Stimulated activated CD8-positive, alpha-beta memory T cell treated with anti-CD3 and anti-CD28 coated beads, Interleukin-4, amount 100 ng/mL, for 1 hour (primary cell): ENCODE measurements at places on chromosomes 6 and 20.

GRCh38 chr6:161128680-161129196 lies 137.2 kb downstream of the MAP3K4 start:
- no peak for DNase-seq

- no peak for DNase-seq
These were observed 399.9 kb upstream of the HSF2 start for GRCh38 chr6:121999456-122000065.

- DNase-seq, result no peak
These were observed 45.1 kb upstream of the PNRC1 start for GRCh38 chr6:89035252-89036101.

GRCh38 chr6:4612636-4613171 lies 163.5 kb upstream of the CDYL start:
- DNase-seq, result no peak

- DNase-seq, result no peak
These were observed 14.1 kb downstream of the GSTA5 start for GRCh38 chr6:52826513-52826912.

DNA sequence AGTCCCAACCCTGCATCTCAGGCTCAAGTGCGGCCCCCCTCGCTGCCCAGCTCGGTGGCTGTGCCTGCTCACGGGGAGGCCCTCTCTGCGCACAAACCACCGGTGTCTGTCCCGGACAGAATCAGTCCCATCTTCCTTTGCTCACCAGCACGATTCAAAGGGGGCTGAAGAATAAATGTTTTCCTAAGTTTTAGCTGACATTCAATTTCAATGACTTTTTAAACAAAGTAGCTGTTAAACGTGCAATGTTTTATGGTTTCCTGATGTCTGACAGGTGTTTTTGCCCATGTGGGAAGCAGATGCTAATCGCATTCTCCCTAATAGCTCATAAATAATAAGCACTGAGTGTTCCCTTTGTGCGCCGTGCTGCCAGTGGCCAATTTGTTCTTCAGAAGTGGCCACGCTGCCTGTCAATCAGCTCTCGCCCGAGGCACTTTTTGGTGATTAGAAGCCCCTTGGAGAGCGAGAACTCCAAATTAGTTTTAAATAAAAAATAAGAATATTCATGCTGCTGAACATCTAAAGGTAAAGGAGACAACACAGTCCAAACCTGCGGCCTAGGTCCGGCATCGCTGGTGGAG lies 26.3 kb downstream of the BHLHE23 start:
- DNase-seq, result no peak

GRCh38 chr6:13425943-13426931 lies 61.2 kb downstream of the GFOD1 start:
- no peak for DNase-seq

- no peak for DNase-seq
These were observed 17.5 kb upstream of the DSP start for GRCh38 chr6:7523922-7524321.

- DNase-seq, result no peak
These were observed 119.8 kb downstream of the TOX2 start for GRCh38 chr20:44034451-44034850.

GRCh38 chr6:109143191-109143590 lies 47.9 kb downstream of the CEP57L1 start:
- no peak for DNase-seq

DNA sequence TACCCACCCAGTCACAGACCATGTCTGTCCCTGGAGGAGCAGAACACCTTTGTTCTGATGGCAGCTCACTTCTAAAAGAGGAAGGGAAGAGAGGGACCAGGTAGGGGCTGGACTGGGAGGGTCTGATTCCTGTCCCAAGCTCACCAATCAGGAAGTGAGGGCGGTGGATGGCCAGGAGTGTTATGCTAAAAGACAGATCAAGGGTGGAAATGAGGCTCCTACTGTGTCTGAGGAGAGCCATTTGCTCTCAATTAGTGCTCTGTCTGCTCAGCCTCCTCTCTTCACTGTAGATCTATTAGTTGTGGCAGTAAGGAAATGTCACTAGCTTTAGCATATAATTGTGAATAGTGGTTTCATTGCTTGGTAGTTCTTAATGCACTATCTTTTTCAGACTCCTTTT lies 72.5 kb downstream of the ARMC2 start:
- DNase-seq, result no peak

DNA sequence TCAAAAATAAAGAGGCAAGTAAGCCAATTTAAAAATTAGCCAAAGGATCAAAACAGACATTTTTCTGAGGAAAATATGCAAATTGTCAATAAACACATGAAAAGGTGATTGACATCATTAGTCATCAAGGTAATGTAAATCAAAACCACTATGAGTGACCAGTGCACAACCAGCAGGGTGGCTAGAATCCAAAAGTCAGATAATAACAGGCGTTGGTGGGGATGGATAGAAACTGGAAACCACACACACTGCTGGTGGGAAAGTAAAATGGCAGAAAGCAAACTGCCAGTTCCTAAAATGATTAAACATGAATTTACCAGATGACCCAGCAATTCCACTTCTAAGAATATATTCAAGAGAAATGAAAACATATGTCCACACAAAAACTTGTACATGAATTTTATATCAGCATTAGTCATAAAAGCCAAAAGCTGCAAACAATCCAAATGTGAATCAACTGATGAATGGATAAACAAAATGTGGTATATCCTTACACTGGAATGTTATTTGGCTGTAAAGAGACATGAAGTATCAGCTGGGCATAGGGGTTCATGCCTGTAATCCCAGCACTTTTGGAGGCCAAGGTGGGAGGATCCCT lies 74.8 kb upstream of the MBOAT1 start:
- DNase-seq, result no peak

DNA sequence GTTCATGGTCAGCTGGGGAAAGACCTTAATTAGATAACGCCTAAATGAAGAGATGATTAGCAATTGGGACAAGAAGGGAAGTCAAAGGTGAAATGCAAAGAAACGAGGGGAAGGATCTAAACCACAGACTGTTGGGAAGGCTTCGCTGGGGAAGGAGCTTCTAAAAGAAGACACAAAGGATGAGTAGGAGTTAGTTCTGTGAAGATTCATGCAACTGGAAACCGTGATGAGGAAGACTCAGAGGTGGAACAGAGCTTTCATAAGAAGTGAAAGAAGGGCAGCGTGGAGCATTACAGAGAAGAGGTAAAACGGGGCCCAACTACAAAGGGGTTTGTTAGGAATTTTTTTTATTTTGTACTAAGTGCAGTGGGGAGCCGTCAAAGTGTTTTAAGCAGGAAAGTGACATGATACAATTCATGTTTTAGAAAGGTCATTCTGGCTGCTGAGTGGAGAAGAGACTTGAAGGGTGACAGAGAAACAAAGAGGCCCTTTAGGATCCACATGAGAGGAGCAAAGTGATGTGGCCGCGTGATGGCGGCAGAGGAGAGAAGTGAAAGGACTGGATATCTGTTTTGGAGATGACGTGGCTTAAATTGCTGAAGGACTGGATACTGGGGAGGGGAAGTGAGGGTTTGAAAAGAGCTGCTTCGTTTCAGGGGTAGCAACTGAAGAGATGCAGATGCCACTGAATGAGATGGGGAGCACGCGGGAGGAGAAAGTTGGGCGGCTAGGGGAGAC lies 33.6 kb downstream of the TTI1 start:
- DNase-seq, result no peak
